Vagina (tissue), 2 donors: ENCODE measurements at places on chromosomes 5 and 9. TPM values are rescaled to one million over a fixed set of nuclear protein-coding genes. Genes with fewer than 3 reads are reported as not detected.

Gene HACD4
- total RNA-seq: 3.2 TPM

DNA sequence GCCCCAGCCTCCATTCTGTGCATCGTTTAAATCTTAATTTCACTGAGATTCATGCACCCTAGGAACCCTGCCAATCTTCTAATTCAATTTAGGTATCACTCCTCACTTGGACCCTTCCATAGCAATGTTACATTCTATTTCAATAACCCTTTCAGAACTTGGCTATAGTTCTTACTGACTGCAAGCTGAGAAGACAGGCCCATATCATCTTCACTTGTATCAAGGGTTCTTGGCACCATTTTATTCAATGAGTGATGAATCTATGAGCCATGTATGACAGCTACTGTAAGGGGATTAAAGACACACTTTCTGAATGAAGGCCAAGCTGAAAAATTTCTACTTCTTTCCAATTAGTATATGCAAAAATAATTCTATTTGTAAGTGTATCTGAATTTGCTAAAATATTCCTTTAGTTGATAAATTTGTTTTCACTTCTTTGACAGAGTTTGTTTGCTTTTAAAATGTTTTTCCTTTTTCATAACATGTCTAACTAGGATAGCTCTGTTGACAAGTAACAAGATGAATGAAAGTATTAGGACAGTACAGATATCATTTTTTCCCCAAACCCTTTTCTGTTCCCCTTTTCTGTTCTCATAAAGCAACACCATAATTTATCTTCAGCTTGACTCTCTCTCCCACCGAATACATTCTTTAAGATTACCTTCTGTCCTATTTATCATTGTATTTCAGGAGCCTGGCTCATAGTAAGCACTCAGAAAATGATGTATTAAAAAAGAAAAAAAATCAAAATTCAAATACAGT lies 9.6 kb downstream of the ITGA2 start:
- no peak for DNase-seq
- H3K36me3 ChIP-seq: no peaks in the 10 kb centered on the region
- no peak overlapping the region for H3K27ac ChIP-seq
- H3K27me3 ChIP-seq: no peaks in the 10 kb centered on the region
- H3K4me3 ChIP-seq: no peak overlapping the region

GRCh38 chr5:176780176-176781053 lies 29.9 kb upstream of the UNC5A start:
- DNase-seq: peak; percentile 37
- H3K27ac ChIP-seq: no peak overlapping the region
- no peaks in the 10 kb centered on the region for H3K4me1 ChIP-seq
- H3K27me3 ChIP-seq: no peaks in the 10 kb centered on the region

- no peak overlapping the region for H3K27ac ChIP-seq
- no peaks in the 10 kb centered on the region for H3K36me3 ChIP-seq
- no peaks in the 10 kb centered on the region for H3K4me1 ChIP-seq
These were observed 168.2 kb upstream of the DMRTA1 start for GRCh38 chr9:22278426-22278825.

DNA sequence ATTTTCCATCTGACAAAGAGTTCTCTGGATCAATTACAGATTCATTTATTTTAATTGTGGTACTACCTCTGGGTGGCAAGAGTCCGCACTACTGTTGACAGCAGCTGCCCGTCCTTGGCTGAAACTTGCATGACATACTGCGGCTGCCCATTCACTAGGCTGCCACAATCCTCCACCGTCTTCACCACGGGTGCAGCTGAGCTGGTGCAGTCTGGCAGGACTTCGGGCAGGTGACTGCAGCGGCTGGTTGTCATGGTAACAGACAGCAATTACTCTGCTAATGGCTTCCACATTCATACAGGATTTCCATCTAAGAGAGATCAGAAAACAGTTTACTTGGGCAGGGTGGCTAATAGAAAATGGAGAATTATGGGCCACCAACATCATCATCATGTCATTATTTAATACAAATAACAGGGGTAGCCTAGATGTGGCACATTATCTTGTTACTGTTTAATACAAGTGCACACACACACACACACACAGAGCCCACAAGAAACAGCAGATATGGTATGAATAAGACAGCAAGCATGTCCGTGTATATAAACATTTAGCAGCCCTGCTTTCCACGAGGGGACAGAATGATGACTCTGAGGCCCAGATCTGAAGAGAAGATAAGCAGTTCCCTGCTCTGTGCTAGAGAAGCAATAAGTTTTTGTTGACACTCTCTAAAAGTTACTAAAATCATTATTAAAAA lies 112.3 kb downstream of the MARCHF3 start:
- no peak for DNase-seq
- no peak overlapping the region for H3K27ac ChIP-seq
- H3K27me3 ChIP-seq: no peaks in the 10 kb centered on the region
- H3K4me3 ChIP-seq: no peak overlapping the region
- no peaks in the 10 kb centered on the region for H3K36me3 ChIP-seq
- H3K4me1 ChIP-seq: no peaks in the 10 kb centered on the region

- H3K4me1 ChIP-seq: no peaks in the 10 kb centered on the region
- DNase-seq: no peak
- H3K36me3 ChIP-seq: no peaks in the 10 kb centered on the region
- H3K27ac ChIP-seq: no peak overlapping the region
- no peak overlapping the region for H3K4me3 ChIP-seq
These were observed 126.8 kb downstream of the TRPM3 start for GRCh38 chr9:70994582-70994981.
